ENCODE measurements at places on chromosomes 7 and 10. TPM values are rescaled to one million over a fixed set of nuclear protein-coding genes. Genes with fewer than 3 reads are reported as not detected.

GJD4 gene
- total RNA-seq = not detected

IFIT1B gene
- not detected for total RNA-seq

KCNIP2 gene
- 568 TPM for total RNA-seq

SPDYE5 gene
- not detected for total RNA-seq

CYP26C1 gene
- not detected for total RNA-seq

ING3 gene
- 14.3 TPM for total RNA-seq

GRCh38 chr10:95756041-95756761 lies at the start of gene ENTPD1:
ENTPD1 (plus strand) TSS chr10:95756163; CDS start chr10:95756240, 77 bp downstream.
- no peak for DNase-seq

DNA sequence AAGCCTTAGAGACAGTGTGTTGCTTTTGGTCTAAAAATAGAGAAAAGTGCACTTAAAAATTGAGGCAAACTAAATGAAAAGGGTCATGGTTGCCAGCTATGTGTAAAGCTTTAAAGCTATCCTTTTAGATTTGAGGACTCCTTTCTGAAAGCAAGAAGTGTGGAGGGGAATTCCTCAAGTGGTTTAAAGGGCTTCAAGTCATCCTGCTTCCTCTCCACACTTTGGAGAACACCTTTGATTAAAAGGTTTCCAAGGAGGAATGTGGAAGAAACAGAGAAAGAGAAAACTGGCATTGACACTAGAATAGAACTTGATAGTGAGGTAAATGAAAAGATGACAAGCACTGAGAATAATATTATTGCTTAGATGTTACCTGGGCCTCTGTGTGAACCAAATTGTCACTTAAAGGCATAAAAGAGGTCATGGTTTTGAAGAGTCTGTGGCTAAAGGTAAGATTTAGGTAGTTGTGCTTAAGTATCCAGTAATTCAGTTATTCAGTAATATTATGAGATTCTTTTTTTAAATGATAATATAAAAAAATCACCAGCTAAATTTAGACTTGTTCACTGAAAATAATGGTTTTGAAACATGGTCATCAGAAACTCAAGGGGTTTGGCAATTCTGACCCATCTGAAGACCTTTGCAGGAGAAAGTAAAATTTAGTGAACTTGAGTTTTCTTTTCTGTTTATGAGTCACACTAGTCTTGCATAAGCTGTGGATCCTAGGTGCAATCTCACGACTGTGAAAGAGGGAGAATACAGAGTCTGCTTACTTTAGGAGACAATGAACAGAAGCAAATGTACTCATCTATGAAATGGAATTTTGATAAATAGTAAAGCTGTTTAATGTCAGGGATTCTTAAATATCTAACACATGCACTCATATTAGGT lies 466.0 kb downstream of the KIF20B start:
- no peak for DNase-seq

DNA sequence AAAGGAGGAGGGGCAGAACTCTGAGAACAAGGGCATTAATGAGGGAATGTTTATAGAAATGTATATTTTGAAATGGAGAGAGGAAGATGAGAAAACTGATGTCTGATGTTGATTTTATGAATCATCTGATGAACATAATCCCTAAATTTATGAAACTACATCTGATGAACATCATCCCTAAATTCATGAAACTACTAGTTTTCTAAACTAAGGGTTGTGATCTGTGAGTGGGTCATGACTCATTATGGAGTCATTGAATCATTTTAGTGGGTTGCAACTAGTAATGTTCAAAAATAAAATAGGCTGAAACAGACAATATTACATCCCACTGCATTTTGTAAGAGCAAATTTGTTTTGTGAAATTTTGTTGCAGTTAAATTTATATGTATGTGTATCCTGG lies 442.6 kb upstream of the TEX47 start:
- DNase-seq = no peak

DNA sequence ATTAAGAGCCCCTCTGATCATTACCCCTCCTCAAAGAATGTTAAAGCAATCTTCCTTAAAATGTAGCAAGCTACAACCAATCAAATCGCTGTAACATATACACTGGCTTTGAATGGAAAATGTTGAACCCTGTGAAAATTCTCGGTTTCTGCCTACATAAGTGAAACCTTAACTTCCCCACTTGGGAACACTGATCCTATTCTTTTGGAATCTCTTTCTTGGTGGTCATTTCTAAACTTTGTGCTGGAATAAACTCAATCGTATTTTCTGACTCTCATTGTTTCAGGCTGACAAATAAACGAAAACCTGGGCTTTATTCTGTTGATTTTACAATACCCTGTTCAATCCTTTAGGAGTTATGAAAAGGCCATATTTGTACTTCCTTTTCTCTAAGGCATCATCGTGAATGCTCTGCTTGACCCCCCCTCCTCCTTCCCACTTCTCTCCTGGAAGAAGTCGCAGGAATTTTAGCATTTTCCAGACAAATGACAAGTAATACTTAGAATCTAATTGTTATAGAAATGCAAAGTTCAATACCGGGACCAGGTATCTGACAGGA lies 155.1 kb upstream of the FAM13C start:
- no peak for DNase-seq

GRCh38 chr10:132609211-132609610 lies 71.6 kb downstream of the INPP5A start:
- DNase-seq = no peak

Measured in left ventricle myocardium superior (tissue), 1 donor.